ENCODE measurements at places on chromosomes 5 and 9. TPM values are rescaled to one million over a fixed set of nuclear protein-coding genes. Genes with fewer than 3 reads are reported as not detected.
A peak's percentile ranks its signal among the peaks of the same experiment; 100 is the strongest.

CCL19 gene
- total RNA-seq: not detected

DNA sequence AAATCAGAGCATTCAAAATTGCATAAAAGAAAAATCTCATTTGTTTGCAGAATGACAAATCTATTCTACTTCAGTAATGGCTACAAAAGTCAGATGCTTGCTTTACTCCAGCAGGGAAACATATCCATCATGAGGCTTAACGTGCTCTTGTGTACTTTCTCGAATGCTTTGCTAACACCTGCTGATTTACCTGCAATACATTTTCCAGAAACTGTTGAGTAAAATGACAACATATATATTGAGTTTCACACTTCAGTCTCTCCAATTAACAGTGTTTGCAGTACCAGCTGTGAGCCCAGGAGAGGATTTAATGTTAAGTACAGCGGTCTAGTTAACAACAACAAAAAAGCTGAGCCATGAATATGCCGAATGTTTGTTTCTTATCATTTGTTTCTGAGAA is 391.5 kb upstream of the SMC2 start:
- no peak for DNase-seq

DNA sequence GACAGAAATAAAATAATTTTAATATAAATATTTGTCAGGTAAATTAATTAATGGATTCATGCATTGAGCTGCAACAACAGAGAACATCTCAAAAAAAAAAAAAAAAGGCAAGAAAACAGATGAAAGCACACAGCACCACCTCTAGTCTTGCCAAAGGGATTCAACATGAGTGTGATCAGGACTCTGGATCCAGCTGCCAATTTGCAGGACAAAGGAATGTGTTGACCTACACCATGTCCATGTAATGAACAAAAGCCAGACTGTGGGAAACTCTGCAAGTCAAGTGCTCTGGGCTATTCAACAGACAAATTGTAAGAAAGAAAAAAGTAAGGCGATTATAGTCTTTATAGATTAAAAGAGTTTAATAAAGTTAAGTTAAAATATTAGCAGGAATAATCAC is 769.3 kb downstream of the TLR4 start:
- DNase-seq: no peak

DNA sequence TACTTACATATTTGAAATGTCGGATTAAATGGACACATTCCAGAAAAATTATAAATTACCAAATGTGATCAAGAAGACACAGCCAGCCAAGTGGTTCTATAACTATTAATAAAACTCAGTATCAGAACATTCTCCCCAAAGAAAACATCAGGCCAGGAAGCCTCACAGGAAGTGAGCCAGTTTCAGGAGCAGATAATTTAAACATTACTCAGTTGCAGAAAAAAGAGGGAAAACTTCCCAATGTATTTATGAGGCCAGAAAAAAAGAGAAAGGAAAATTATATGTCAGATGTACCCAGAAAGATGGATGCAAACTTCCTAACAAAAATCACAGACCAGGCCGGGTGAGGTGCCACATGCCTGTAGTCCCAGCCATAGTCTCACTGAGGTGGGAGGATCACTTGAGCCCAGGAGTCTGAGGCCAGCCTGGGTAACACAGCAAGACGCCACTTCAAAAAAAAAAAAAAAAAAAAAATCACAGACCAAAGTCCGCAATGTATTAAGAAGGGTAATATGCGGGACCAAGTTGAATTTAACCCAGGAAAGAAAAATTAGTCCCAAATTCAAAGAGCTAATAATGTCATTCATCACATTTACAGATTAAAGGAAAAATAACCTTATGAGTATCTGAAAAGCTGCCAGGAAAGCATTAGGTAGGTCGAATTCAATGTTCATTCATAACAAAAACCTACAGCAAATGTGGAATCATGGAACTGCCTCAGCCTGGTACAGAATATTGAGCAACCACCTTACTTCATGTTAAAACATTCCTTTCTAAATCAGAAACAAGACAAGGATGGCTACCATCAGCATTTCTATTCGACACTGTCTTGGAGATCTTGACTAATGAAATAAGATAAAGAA is 37.2 kb upstream of the NRARP start:
- peak; percentile 23 for DNase-seq

DNA sequence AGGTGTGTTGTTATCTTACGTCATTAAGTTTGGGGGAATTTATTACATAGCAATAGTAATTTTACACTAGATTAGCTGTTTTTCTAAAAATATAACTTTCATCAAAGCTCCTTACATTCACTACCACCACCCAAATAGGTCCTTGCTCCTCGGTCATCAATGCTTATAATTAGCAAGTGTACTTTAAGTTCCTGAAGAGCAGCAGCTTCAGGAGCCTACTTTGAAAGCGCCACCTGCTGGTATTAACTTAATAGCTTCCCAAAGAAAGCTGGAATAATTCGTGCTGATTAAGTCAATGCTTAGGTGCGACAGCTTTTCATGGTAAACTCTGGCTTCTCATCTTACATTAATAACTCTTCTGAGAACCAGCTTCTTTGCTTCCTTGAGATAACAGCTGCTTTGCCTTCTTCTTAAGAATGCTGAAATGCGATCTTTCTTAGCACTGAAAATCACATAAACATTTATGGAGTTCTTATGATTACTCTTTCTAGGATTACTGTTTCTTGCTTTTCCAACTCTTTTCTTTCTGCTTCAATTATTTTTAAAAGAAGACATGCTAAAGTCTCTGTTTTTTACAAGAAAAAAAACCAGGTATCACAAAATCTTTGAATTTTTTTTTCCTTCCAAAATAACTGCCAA is 10.0 kb upstream of the C5 start:
- peak; percentile 91 for DNase-seq

DNA sequence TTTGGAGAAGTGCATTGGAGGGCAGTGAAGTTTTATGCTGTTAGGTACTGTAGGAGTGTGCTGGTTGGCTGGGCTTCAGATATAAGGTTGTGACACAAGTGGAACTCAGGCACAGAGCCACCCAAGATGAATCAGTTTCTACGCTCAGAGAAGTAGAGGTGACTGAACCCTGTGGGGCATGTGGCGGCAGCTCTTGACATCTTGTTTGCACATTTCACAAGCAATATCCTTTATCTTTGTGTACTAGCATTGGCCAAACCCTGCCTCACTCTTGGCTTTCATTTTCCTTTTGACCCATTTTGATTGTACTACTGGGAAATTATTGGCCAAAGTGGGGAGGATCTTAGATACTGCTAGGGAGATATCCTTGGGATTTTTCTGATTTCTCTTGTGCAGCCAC is 110.0 kb downstream of the PSAT1 start:
- no peak for DNase-seq

DNA sequence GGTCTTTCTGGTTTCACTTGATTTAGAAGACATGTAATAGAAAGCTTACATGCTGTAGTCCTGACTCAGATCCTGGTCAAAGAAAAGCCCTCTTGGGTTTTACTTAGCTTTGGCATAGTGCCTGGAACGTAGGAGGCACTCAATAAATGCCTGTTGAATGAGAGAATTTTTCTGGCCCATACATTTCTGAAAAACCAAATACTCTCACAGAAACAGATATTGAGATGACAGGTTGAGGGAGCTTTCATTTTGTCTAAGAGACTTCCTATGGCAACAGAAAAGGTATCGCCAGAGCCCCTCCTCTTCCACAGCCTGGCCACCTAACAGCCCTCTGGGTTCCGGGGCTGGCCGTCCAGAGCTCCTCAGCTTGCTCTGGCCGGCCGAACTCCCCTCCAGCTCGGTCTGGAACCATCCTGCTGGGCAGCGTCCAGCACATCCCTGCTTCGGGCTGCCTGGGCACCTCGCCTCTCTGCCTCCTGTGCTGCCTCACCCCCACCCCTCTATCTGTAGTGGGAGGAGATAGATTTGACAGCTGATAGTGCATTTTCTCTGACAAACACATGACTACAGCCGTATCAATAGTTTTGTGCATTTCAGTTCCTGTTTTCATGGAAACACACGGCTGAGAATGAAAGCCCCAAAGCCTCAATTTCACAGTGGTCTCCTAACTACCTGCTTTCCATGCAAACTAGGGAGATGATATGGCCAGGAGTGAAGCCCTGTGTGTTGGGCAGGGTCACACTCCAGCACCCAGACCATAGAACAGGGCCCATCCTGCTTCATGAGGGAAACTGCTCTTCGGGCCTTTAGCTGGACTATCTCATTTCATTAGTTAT is 1.1 kb downstream of the IL4 start:
- DNase-seq: no peak
